Cerebellar cortex (tissue), 1 donor: ENCODE measurements at places on chromosomes 11 and 22.

GRCh38 chr11:23236826-23237555 is 376.7 kb upstream of the CCDC179 start:
- DNase-seq = no peak

DNA sequence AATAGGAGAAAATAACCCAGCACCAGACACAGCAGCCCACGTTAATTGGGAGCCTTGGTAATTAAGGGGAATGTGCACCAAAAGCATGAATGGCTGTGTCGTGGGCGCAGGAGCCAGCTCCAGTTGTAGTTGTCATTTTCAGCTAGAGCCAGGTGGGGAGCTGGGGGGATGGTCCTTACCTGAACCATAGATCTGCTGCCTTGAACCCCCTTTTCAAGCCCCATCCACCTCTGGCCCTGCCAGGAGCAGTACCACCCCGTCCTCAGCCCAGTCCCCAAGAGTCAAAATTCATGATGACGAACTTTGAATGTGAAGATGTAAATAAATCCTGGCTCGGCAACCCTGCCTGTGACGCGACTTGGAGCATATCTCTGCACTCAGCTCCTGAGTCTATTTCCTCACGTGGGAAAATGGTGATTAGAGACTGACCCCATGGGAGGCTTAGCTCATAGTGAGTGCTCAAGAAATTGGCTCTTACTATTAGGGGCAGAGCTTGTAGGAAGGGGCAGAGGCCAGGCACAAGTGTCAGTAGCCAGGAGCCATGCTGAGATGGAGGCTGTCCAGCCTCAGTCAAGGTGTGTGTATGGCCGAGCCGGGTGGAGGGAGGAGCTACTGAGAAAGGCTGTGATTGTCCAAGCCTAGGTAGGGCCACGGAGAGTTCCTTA is 794 bp upstream of the FXYD6 start:
- DNase-seq = peak; percentile 93

DNA sequence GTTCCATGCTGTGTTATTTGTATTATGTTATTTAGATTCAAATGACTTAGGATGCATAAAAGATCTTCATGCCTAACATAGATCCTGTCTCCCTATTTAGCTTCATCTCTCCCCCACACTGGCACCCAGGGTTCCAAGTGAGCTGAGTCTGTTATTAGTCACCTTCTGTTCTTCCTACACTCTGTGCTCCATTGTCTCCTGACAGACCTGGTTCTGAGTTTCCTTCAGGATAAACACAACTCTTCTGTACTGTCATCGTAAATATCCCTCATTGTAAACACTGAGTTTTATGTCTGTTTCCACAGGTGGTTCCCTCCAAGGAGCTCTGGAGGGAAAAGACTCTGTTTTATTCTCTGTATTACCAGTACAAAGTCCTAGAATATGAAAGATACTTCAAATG is 8.7 kb downstream of the MMP26 start:
- no peak for DNase-seq

- DNase-seq = no peak
Measured at GRCh38 chr11:122100756-122101080, 15.3 kb downstream of the BLID start.

DNA sequence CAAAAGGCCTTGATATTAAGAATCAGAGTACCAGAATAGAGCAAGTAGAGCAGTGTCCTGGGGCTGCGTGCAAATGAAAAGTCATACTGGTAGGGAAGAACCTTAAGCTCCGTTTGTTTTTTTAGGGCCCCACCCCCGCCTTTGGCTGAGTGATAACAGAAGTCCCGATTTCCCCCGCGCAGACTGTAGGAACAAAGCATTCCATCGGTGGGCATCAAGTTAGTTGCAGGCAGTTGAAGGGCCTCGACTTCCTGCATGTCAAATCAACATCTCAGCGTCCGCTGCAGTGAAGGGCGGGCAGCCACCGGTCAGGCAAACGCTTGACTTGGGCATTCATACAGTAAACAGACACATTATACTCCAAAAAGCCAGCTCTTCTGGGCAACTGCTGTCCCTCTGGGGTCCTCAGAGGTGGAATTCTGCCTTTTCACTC is 11.7 kb downstream of the LRP4 start:
- no peak for DNase-seq

DNA sequence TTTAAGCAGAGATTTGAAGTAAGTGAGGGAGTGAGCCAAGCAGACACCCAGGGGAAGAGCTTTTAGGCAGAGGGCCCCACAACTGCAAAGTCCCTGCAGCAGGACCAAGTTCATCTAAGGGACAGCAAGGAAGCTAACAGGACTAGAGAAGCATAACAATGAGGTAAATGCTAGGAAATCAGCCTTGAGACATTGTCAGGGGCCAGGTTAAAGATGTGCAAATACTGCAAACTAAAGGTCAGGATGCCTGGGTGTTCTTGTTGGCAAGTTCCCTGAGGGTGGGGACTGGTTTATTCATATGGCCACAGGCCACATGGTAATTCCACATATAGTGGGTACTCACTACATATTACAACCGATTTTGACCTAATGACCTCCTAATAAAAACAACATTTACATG is 399.2 kb upstream of the NARS2 start:
- no peak for DNase-seq

DNA sequence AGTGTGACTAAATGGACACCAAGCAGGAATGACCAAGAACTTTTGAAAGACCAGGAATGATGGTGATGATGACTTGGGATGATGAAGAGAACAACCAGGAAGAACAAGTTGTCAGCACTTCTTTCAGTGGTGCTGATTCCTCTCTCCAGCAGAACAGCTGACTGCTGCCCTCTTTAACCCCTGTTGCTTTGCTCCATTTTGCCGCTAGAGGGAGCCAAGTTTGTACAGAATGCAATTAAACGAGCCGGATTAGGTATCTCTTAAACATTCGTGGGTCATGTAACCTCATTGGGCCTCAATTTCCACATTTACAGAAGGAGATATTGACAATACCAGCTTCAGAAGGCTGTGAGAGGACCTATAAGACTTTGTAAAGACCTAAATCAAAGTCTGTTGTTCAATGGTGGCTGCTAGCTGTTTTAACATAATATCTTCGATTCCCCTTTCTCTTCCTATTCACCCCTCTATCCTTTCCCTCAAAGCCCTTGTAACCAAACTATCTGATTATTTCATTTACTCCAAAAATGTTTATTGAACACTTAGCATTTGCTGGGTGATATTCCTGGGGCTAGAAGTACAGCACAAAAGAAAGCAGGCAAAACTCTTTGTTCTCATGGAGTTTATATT is 1.9 kb downstream of the OR4S1 start:
- peak; percentile 22 for DNase-seq

GRCh38 chr11:121615501-121615900 is 162.7 kb upstream of the SORL1-AS1 start:
- no peak for DNase-seq

DNA sequence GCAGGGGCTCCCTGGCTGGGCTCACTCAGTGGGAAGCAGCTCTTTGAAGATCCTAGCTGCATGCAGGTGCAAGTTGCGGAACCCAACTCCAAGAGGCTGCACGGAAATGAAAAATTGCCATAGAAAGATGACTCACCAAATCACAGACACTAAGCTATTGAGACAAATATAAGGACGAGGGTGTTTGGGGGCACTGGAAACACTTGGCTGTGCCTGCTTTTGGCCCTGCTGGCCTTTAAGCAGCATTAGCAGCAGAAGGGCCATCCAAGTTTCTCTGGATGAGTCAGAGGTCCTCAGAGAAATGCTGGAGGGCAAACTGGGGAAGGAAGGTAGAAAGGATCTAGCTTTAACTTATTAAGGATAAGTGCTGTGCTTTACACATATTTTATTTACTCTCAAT is 282.3 kb downstream of the KIRREL3 start:
- DNase-seq = no peak

GRCh38 chr11:400241-400689 is 6.3 kb downstream of the PKP3 start:
- no peak for DNase-seq

DNA sequence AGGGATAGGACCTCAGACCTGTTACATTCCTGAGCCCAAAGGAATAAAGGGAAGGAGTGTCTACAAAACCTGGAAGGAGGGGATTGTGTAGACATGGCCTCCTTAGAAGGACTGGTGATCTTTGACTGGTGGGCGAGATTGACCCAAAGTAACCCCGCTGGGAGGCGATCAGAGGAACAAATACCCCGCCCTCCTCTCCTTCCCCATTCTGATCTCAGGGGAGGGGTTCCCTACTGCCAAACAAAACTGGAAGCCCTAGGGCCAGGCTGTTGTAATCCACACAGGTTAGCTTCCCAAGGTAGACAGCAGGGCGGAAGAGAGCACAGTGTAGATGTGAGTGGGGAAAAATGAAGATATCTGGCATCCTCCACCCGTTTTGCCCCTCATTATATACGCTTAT is 24.7 kb downstream of the NCF4 start:
- no peak for DNase-seq

GRCh38 chr22:49211176-49211575 is 616.5 kb downstream of the BRD1 start:
- DNase-seq = no peak
